ENCODE measurements at places on chromosomes 6 and 20. TPM values are rescaled to one million over a fixed set of nuclear protein-coding genes. Genes with fewer than 3 reads are reported as not detected.

DEF6 gene
- 28.7 TPM for total RNA-seq

SIM1 gene
- not detected for total RNA-seq

ZNF341 gene
- total RNA-seq = 3.2 TPM

FARS2 gene
- total RNA-seq = 20.1 TPM

HDGFL1 gene
- not detected for total RNA-seq

NRSN1 gene
- not detected for total RNA-seq

ANGPT4 gene
- total RNA-seq = not detected

IL17A gene
- total RNA-seq = not detected

HEBP2 gene
- 60.8 TPM for total RNA-seq

VSTM2L gene
- 0.14 TPM for total RNA-seq

ATP6V1G2 gene
- total RNA-seq = 0.56 TPM

ZNF311 gene
- total RNA-seq = 3.3 TPM

ATP9A gene
- 5.9 TPM for total RNA-seq

RNF182 gene
- total RNA-seq = 0.85 TPM

SMLR1 gene
- not detected for total RNA-seq

RNF217 gene
- total RNA-seq = 24.9 TPM

NHLRC1 gene
- total RNA-seq = 2.1 TPM

MCCD1 gene
- total RNA-seq = not detected

SH3BGRL2 gene
- 5.7 TPM for total RNA-seq

OR2W1 gene
- total RNA-seq = not detected

ADGRB3 gene
- total RNA-seq = not detected

SLC22A2 gene
- not detected for total RNA-seq

TMEM14B gene
- total RNA-seq = 109 TPM

PPP1R16B gene
- total RNA-seq = not detected

NRN1 gene
- total RNA-seq = not detected

HSPA1L gene
- total RNA-seq = 0.46 TPM

SLC25A27 gene
- 3.8 TPM for total RNA-seq

LY86 gene
- total RNA-seq = not detected

PTK6 gene
- 15.7 TPM for total RNA-seq

HLA-DRB1 gene
- not detected for total RNA-seq

MEI4 gene
- not detected for total RNA-seq

DDAH2 gene
- 10.1 TPM for total RNA-seq

MOG gene
- total RNA-seq = not detected

CCN6 gene
- 0.11 TPM for total RNA-seq

TOX2 gene
- total RNA-seq = 0.14 TPM

SAMD3 gene
- total RNA-seq = 7.1 TPM

RAB5IF gene
- total RNA-seq = 111 TPM

WFDC12 gene
- 0.18 TPM for total RNA-seq

PI16 gene
- not detected for total RNA-seq

IL20RA gene
- total RNA-seq = 1.7 TPM

C6orf15 gene
- total RNA-seq = 0.68 TPM

RAD21L1 gene
- not detected for total RNA-seq

AIG1 gene
- total RNA-seq = 48.8 TPM

TRIM15 gene
- total RNA-seq = not detected

RTEL1 gene
- total RNA-seq = 20.7 TPM

OR12D1 gene
- not detected for total RNA-seq

CST1 gene
- total RNA-seq = not detected

HIVEP2 gene
- total RNA-seq = 19.5 TPM

REPS1 gene
- total RNA-seq = 60.1 TPM

KCNK15 gene
- total RNA-seq = not detected

HNF4A gene
- not detected for total RNA-seq

PLAGL1 gene
- total RNA-seq = 9.9 TPM

PNPLA1 gene
- not detected for total RNA-seq

COL12A1 gene
- total RNA-seq = 119 TPM
